ENCODE measurements at places on chromosomes 7 and 10.

GRCh38 chr10:119246862-119247549, 39.6 kb downstream of the GRK5 start:
- DNase-seq = no peak

- DNase-seq = no peak
Measured at GRCh38 chr10:15681076-15681475, 38.6 kb downstream of the ITGA8 start.

GRCh38 chr10:98339799-98340198, 71.8 kb upstream of the LOXL4 start:
- DNase-seq = no peak

DNA sequence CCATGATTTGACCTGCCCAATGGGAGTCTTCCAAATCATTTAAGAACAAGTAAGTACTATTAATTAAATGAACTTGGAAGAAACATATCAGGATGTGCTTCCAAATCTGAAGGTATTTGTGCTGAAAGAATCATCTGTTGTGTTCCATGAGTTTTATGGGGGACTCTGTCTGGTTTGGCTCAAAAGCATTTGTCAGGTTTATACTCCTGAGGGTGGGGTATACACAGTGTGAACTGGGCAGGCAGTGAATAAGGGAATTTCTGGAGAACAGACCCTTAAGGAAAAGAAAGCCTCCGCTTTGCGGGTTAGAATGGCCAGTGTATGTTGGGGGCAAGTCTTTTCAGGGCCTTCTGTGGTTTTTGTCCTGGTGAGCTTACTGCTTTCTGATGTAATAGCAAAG, 29.9 kb downstream of the TCF7L2 start:
- no peak for DNase-seq

DNA sequence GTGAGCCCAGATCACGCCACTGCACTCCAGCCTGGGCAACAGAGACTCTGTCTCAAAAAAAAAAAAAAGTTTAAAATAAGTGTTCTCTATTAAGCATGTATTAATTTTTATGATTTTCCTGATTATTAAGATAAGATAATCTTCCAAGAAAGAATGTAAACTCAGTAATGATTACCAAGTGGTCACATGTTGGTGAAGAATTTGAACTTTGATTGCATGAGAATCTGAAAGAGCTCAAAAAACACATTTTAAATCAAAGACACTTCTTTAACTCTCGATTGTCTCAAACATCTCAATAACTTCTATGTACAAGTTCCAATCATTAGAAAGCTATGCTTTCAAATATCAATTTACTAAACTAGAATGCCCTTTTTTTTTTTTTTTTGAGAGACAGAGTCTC, 33.8 kb downstream of the SNX8 start:
- no peak for DNase-seq

Data from anterior cingulate cortex (tissue), 58 donors.